ENCODE measurements at places on chromosomes 7 and 10.

DNA sequence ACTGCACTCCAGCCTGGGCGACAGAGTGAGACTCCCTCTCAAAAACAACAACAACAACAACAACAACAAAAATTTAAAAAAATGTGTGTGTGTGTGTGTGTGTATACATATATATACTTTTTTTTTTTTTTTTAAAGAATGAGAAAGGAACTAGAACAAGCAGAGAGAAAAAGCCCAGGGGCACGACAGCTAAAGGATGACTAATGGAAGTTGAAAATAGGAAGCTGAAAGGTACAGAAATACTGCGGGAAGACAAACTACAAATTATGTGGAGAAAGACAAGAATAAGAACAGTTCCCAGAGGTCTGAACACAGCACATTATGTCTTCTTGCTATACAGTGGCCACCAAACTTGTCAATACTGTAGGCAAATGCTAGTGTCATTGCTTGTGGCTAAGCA lies 141.9 kb upstream of the PRSS1 start:
- no peak for DNase-seq

- no peak for DNase-seq
These were observed 195.0 kb upstream of the SVIL start for GRCh38 chr10:29829776-29830175.

- DNase-seq: no peak
These were observed 230.9 kb downstream of the TCERG1L start for GRCh38 chr10:131080571-131080970.

DNA sequence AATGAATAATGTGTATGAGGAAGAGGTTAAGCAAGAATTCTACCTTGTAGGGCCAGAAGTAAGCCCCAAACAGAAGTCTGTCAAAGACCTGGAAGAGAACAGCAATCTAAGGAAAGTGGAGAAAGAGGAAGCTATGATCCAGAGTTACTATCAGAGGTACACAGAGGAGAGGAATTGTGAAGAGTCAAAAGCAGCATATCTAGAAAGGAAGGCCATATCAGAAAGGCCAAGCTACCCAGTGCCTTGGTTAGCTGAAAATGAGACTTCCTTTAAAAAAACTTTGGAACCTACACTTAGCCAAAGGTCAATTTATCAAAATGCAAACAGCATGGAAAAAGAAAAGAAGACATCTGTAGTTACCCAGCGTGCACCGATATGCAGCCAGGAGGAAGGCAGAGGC lies 42.7 kb upstream of the GAD2 start:
- DNase-seq: no peak

GRCh38 chr7:99928994-99929729 lies at the start of gene GJC3:
TSS of gene GJC3 (minus strand) at chr7:99929620. CDS start at chr7:99929620, 0 bp downstream.
- DNase-seq: peak; percentile 27

DNA sequence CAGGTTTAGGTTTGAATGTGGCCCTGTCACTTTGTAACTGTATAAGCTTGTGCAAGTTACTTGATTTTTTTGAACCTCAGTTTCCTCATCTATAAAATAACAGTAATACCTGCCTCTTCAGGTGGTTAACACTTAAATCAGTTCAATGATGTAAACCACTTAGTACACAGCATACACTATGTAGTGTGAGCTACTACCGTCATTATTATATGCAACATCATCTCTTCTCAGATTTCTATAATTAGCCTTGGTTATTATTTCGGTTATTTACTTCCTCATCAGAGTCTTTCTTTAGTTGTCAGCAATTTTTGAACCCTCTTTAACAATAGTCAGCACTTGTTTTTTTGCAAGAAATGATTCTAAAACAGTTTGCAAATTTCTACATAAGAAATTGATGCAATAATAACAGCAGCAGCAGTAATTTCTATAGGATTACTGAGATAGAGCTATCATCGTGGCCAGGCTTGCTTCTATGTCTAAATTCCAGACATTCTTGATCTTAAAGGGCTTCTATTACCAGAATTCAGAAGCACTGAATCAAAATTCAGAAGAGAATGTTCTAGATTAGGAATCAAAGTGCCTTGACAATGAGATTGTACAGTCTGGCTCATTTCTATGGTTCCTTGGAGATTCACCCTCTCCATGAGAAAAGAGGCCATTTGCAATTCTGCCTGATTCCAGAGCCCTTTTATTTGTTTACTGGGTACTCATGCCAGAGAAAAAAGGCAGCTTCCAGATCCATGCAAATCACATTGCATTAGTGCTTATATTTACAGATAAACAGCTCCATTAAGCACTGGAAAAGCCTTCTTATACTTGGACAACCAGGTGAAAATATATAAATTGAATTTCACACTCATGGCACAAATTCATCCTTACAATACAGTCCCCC lies 25.0 kb upstream of the WDR11 start:
- DNase-seq: no peak

DNA sequence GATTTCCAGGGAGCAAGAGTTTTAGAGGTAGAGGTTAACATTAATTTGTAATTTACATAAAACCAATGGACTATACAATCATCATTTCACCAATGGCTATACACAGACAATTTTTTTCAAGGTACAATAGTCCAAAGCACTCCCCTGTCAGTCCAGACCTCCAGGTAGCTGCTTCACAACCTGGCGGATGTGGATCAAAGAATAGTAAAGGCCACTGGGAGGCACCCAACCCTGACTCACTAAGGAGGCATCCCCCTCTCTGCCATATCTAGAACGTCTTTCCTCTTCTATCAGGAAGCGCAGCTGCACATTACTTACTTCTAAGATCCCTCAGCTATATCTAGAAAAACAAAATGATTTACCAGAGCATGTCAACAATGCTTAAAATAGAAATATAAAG lies 217.7 kb upstream of the AOAH start:
- DNase-seq: no peak

- no peak for DNase-seq
These were observed 31.5 kb upstream of the PPP2R2D start for GRCh38 chr10:131869344-131869743.

GRCh38 chr10:42475168-42476098 lies 162.9 kb downstream of the ZNF33B start:
- no peak for DNase-seq

GRCh38 chr7:116348346-116348745 lies 138.0 kb downstream of the TES start:
- DNase-seq: no peak

GRCh38 chr10:103595933-103596726 lies 102.6 kb downstream of the NEURL1 start:
- DNase-seq: no peak

- no peak for DNase-seq
These were observed 1028.5 kb upstream of the PHF14 start for GRCh38 chr7:9945131-9945530.

DNA sequence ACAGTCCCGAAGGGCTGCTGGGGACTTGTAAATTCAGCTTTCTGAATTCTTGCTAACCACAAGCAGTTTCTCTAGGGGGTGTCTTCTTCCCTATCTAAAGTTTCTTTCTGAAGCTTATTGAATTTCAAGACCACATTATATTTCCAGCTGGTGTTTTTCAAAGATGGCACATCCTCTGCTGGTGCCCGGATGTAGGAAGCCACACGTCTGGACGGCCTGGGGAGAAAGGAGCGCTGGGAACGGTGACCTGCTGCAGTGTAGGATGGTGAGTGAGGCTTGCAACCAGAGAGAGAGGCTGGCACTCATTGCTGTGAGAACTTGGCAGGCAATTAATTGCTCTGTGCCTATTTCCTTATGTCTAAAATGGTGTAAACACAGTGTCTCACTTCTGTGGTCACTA lies 776.4 kb downstream of the TYW1 start:
- no peak for DNase-seq

- DNase-seq: no peak
These were observed 50.6 kb downstream of the PRPF18 start for GRCh38 chr10:13637303-13637856.

DNA sequence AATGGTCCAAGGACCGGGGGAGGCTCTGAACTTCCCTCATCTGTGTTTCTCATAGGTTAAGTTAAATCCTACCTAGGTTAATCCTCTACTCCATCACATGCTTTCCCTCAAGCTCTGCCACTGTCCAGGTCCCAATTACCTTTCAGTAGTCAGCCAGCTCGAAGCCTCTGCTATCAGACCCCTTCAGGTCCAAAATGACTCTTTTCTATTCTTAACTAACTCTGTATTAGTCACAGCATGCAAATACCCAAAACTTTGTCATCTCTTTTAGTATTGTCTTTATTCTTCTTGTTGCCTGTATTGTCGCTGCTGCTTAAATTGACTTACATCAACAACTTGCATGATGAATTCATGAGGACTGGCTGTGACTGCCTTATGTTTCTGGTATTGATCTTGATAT lies 15.3 kb downstream of the PPP1R17 start:
- no peak for DNase-seq

- no peak for DNase-seq
These were observed 17.9 kb downstream of the COPG2 start for GRCh38 chr7:130650611-130651120.

DNA sequence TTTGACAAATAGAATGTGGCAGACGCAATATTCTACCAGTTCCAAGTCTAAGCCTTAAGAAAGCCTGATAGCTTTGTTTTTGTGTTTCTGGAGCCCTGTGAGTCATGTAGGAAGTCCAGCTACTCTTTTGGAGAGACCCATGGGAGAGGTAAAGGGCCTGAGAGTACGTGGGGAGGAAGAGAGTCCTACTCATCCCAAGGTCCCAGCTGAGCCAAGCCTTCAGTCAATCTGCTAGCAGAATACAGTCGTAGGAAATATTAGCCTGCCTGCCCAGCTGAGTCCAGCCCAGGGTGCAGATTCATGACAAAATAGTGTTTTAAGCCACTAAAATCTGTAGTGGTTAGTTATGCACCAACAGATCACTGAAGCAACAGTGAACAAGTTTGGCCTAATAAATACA lies 9.0 kb upstream of the GNA12 start:
- DNase-seq: no peak

DNA sequence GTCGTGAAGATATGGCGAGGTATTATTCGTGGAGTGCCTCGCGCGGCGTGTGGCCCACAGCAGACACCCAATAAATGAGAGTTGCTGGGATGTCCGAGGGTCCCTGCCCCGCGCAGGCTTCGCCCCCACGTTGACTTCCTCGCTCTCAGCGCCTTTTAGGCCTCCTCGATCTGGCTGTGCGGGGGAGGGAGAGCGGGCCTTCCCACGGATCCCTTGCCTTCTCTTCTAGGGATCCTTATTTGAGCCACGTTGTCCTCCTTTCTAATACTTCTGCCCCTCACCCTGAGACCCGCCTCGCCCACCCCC lies 660 bp downstream of the VCL start:
- no peak for DNase-seq

DNA sequence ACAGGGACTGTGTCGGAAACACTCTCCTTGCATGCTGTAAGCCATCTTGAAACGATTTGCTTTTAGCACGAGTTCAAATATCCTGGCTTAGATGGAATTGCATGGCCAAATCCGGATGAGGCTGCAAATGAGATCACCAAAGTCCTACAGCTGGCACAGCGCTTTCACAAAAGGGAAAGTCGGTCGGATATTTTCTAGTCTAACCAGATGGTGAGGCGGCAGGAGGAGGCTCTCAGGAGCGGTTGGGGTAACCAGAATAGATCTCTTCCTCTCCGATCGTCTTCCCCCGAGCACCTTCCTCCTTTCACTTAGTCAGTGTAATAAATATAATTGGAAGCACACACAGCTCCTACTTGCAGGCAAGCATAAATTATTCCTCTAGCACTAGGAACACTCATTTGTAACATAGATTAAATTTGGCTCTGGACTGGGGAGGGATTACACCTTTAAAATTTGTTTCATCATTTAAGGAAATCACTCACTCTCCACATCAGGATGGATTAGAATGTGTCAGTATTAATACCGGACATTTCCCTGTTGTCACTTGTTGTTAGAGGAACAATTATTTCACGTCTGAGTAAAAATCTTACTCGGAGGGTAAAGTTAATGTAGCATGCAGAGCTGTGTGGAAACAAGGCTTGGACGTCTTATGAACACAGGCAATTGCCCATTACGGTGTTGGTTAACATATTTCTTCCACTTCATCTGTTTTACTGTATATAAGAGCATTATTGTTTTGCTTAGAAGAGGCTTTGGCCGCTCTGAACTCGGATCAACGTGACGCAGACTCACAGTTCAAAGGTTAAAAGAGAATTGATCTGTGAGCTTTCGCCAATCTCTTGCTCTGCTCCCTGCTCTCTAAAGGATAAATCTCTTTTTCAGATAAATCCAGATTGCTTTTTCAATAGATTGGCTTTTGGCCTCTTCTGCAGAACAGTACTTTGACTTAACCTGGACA lies 857.9 kb downstream of the TYW1 start:
- no peak for DNase-seq

DNA sequence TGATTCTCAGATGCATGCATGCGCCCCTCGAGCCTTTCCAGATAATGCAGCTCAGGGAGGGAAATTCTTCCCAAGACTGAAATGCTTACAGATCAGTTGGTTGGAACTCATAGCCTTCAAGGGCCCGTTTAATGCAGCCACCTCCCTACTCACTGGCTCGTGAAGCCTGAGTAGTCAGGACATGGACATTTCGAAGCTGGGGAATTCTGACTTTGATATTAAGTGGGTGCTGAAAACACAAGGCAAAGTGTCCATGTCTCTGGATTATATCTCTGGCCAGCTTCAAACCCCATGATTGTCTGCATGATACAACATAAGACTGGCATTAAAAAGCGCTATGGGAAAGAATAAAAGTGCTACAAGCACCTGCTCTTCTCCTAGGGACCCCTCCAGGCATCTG lies 207.5 kb downstream of the HERPUD2 start:
- DNase-seq: no peak

- DNase-seq: no peak
These were observed 56.8 kb downstream of the SDHAF3 start for GRCh38 chr7:97174303-97174702.

GRCh38 chr7:56174875-56175760 lies 58.9 kb upstream of the NUPR2 start:
- no peak for DNase-seq

GRCh38 chr10:58554316-58554715 lies 41.6 kb downstream of the BICC1 start:
- DNase-seq: no peak

GRCh38 chr7:155490697-155491628 lies 33.0 kb downstream of the EN2 start:
- DNase-seq: no peak

GRCh38 chr7:117129521-117129955 lies 176.2 kb downstream of the ST7 start:
- DNase-seq: no peak

- no peak for DNase-seq
These were observed 25.5 kb downstream of the GTF2IRD1 start for GRCh38 chr7:74479066-74479781.
